ENCODE measurements at places on chromosomes 12 and 14.

DNA sequence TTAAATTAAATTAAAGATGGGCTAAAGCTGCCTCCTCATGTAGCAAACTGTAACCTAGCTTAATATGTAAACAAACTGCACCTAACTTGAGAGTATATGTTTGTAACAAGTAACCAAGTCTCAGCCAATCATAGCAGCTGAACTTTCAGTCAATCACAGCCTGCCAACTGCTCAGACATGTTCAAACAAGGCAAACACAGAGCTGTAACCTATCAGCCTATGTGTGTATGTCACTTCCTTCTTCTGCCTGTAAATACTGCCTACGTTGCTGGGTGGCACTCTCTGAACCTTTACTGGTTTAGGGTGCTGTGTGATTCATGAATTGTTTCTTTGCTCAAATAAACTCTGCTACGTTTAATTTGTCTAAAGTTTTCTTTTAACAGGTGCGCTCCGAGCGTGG lies 2.9 kb downstream of the SERPINA6 start:
- no peak for DNase-seq

DNA sequence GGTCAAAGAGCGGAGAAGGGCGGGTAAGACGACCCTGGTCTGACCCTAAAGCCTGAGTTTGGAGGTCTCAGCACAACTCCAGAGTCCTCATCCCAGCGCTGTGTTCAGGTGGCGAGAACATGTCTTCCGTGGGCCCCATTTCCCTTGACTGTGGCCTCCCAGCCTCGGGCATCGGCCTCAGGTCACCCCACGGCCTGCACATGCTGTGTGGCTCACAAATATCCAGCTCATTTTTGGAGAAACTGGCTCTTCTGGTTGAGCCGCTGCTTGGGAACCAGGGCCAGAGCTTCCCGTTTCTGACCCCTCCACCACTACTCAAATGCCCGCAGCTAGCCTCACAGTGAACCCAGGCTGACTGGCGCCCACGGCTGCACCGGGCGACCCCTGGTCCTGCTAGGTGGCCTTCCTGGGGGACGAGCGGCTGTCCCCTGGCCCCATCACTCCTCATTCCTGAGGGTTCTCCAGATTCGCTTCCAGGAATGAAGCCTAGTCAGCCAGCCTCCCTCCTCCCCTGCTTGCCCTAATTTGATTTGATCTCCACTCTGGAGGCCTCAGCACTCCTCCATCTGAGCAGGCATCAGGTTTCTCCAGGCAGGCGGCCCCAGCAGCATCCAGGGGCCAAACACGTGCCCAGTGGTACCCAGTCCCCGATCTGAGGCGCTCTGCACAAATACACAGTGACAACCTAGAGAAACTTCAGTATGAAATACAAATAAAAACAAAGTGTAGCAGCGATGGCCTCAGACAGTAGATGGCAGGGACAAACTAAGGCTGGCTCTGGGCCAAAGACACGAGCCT lies 4.7 kb downstream of the P2RX2 start:
- DNase-seq = no peak

GRCh38 chr12:105721891-105722290 lies 391.4 kb downstream of the C12orf75 start:
- DNase-seq = no peak

DNA sequence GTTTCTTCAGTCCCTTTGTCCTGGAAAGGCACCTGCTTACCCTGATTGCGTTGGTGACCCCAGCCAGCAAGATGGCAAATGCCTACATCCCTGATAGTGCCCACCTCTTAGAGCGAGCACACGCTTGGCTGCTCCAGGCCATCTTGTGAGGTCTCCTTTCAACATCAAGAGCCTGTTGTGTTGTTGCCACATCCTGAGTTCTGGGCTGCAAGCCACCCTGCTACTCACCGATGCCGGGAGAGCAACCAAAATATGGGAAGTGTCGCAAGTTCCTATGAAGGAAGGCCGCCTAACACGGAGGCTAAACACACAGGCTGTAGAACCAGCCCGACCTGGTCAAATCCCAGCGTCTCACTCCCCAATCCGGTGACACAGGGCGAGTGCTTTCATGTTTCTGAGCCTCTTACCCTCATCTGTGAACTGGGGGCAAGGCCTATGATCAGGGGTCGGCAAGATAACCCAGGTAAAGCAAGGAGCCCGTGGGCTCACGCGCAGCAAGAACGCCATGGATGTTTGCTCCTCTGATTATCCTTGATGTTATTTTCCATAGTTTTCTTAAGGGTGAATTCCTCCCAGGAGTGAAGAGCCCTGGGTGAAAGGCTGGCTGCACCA lies 98.4 kb downstream of the LGMN start:
- DNase-seq = no peak

DNA sequence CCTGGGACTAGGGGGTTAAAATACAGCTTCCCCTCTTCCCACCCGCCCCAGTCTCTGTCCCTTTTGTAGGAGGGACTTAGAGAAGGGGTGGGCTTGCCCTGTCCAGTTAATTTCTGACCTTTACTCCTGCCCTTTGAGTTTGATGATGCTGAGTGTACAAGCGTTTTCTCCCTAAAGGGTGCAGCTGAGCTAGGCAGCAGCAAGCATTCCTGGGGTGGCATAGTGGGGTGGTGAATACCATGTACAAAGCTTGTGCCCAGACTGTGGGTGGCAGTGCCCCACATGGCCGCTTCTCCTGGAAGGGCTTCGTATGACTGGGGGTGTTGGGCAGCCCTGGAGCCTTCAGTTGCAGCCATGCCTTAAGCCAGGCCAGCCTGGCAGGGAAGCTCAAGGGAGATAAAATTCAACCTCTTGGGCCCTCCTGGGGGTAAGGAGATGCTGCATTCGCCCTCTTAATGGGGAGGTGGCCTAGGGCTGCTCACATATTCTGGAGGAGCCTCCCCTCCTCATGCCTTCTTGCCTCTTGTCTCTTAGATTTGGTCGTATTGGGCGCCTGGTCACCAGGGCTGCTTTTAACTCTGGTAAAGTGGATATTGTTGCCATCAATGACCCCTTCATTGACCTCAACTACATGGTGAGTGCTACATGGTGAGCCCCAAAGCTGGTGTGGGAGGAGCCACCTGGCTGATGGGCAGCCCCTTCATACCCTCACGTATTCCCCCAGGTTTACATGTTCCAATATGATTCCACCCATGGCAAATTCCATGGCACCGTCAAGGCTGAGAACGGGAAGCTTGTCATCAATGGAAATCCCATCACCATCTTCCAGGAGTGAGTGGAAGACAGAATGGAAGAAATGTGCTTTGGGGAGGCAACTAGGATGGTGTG lies 1.9 kb downstream of the GAPDH start:
- DNase-seq = no peak

DNA sequence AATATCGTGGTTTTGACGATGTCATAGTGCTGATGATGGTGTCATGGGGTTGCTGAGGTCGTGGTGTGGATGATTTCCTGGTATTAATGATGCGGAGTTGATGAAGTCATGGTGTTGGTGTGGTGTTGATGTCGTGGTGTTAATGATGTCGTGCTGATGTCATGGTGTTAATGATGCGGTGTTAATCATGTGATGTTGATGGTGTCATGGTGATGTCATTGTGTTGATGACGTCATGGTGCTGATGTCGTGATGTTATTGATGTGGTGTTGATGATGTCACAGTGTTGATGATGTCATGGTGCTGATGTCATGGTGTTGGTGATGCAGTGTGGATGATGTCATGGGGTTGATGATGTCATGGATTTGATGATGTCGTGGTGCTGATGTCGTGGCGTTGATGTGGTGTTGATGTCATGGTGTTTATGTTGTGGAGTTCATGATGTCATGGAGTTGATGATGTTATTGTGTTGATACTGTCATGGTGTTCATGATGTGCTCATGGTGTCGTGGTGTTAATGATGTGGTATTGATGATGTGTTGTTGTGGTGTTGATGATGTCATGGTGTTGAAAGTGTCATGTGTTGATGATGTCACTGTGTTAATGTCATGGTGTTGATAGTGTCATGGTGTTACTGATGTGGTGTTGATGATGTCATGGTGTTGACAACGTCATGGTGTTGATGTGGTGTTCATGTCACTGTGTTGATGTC lies 48.5 kb upstream of the RIMBP2 start:
- no peak for DNase-seq

GRCh38 chr14:80358112-80358511 lies 146.8 kb upstream of the DIO2 start:
- no peak for DNase-seq

DNA sequence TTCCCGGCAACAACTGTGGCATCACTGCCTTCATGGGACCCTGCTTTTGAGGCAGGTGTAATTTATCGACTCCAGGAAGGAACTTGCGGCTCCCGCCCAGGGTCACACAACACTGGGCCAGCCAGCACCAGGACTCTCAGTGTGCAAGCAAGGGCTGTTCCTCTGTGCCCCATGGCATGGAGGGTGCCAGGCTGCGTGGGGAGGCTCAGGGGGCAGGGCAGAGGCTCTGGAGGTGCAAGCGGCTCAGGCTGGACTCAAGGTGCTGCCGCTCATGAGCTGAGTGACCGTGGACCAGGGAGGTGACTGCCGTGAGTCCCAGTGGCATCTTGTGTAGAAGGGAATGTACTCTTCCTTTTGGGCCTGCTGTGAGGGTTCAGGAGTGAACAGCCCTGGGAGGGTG lies 57.6 kb downstream of the SLC24A4 start:
- no peak for DNase-seq

GRCh38 chr12:71439362-71439612 lies 311 bp upstream of the LGR5 start:
- DNase-seq = no peak

DNA sequence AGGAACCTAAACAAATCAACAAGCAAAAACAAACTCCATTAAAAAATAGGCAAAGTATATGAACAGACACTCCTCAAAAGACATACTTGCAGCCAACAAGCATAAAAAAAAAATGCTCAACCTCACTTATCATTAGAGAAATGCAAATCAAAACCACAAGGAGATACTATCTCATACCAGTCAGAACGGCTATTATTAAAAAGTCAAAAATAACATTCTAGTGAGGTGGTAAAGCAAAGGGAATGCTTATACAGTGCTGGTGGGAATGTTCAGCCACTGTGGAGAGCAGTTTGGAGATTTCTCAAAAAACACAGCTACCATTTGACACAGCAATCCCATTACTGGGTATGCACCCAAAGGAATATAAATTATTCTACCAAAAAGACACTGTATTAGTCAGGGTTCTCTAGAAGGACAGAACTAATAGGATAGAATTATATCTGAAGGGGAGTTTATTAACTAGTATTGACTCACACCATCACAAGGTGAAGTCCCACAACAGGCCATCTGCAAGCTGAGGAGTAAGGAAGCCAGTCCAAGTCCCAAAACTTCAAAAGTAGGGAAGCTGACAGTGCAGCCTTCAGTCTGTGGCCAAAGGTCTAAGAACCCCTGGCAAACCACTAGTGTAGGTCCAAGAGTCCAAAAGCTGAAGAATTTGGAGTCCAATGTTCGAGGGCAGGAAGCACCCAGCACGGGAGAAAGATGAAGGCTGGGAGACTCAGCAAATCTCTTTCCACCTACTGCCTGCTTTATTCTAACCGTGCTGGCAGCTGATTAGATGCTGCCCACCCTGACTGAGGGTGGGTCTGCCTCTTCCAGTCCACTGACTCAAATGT lies 101.6 kb upstream of the KRAS start:
- DNase-seq = no peak

- DNase-seq = no peak
Observed at GRCh38 chr12:45853550-45853949, 124.0 kb downstream of the ARID2 start.

- DNase-seq = no peak
Observed at GRCh38 chr12:33111850-33112249, 215.3 kb upstream of the PKP2 start.

- no peak for DNase-seq
Observed at GRCh38 chr12:43416981-43417380, 135.0 kb downstream of the ADAMTS20 start.

DNA sequence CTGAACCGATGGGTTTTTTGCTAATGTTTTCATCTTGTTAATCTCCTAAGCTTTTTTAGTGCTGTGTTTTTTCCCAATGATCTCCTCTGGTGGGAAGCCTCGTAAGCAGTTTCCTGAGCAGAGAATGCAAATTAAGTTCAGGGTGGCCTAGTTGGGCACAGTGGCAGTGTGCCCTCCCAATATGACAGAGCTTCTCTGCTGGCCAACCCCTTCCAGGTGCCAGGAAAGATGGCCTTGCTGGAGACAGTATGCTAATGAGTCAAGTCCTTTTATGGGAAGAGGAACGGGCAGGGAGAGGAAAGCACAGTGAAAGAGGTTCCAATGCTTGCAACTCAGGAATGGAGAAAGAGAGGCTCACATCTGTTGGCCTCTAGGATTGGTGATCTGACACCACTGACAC lies 115.8 kb downstream of the GCH1 start:
- DNase-seq = no peak

- no peak for DNase-seq
Observed at GRCh38 chr14:29007990-29008389, 241.4 kb downstream of the FOXG1 start.

DNA sequence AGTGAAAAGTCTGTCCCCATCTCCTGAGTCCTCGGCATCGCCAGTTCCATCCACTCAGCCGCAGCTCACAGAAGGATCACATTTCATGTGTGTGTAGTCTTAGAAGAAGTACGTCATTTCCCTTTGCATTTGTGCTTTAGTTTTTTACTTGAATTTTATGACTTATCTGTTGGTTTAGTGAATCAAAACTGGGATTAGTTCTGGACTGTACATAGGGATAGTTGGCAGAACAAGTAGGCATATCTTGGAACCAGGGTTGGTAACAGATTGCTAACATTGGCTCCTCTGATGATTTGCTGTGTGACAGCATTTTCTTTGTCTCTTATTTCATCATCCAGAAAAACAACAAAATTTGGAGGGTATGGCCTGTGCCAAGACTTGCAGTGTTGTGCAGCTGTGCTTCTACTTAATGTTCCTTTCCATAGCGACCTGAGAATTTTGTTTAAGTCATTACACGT lies 69.6 kb upstream of the AEBP2 start:
- DNase-seq = no peak

- DNase-seq = no peak
Observed at GRCh38 chr14:104522926-104523545, 56.5 kb upstream of the C14orf180 start.

DNA sequence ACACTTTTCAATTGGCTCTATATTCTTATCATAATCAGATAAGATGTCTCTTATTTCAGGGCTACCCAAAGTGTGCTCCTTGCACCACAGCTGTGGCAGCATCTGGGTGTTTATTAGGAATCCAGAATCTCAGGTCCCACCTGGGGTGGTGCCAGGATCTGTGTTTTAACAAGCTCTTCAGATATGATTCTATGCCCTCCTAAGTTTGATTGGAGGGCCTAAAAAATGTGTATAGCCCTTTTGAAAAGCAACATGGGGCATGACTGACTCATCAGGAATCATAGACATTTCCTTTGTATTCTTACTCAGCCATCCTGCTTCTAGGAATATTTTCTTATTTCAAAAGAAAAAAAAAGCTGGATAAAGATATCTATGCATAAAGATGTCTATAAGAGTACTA lies 103.1 kb downstream of the HELB start:
- DNase-seq = no peak

- no peak for DNase-seq
Observed at GRCh38 chr12:106329231-106329982, 26.9 kb downstream of the TCP11L2 start.
